SHP77 treated with DMSO at 0.1 percent for 48 hours (cell line): ENCODE measurements at places on chromosomes 2 and 18.

GRCh38 chr2:60764736-60765534 lies 8.9 kb downstream of the PAPOLG start:
- DNase-seq, result no peak

DNA sequence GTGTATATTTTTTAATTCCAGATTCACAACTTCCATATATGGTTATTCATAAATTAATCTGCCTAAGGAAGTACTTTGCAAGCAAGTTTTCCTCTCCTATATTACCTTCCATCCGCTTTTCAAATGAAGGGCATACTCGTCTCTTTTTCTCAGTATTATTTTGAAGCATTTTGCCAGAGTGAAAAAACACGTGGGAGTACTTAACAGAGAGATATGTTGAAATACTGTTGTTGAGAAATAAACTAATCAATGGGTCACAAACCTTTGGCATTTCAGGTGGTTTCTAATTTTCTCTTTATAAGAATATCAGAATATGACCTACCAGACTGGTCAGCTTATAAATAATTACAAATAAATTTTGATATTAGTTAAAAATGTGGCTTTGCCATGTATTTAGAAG lies 67.6 kb downstream of the CCDC102B start:
- no peak for DNase-seq

- DNase-seq, result no peak
Measured at GRCh38 chr2:156473445-156473844, 37.3 kb downstream of the GPD2 start.

- DNase-seq, result peak; percentile 60
Measured at GRCh38 chr2:184004289-184004947, 593.9 kb upstream of the ZNF804A start.

DNA sequence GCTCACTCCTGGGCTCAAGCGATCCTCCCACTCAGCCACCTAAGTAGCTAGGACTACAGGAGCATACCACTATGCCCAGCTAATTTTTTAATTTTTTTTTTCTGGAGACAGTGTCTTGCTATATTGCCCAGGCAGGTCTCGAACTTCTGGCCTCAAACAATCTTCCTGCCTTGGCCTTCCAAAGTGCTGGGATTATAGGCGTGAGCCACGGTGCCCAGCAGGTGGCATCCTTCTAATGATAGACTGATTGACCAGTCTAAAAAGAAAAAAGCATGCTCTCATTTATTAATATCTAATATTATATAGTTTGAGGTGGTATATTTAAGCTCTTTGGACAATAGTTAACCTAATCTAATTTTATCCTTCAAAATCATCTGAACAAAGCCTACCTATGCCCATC lies 198.6 kb downstream of the CAMKMT start:
- DNase-seq, result no peak
